ENCODE measurements at places on chromosomes 6 and 20.

- no peak for DNase-seq
Measured at GRCh38 chr6:137762168-137763090, 104.6 kb upstream of the TNFAIP3 start.

- DNase-seq: no peak
Measured at GRCh38 chr6:108107102-108107501, 32.6 kb upstream of the OSTM1 start.

DNA sequence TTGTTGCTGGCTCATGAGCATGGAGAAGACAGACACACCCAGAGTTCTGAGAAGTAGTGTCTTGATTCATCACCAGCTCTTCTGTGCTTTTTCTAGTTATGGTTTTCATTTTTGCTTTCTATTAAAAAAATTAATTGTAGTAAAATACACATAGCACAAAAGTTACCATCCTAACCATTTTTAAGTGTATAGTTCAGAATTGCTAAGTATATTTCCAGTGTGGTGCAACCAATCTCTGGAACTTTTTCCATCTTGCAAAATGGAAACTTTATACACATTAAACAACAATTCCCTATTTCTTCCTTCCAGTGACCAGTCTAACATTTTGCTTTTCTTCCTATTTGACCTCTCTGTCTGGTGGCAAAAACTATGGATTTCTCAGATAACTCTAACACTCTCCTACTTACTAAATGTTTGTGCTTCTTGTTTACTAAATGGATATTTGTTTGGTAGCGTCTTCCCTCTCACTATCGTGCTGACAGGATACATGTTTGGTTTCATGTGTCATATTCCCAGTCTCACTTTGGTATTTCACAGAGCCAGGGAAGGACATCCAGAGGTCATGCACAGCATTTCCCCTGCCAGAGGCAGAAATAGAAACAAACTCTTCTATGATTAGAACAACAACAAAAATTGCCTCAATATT, 40.6 kb downstream of the TXLNB start:
- no peak for DNase-seq

DNA sequence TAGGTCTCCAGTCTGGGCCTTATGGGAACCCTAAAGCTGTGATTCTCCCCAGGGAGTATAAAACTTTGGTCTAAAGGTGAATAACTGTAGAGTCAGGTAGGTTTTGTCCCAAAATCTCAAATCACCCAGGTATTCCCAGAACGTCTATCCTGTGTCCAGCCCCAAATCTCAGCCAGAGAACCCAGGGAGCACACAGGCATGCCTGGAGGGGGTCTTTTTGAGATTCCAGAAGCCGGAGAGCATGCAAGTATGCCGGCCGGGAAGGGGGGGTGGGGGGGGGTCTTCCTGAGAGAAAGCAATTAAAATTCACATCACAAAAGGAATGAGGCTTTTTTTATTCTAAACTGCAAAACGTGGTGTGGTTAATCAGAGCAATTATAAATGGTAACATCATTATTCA, 210.0 kb downstream of the PTPRT start:
- DNase-seq: no peak

- no peak for DNase-seq
Measured at GRCh38 chr6:37204014-37204751, 34.2 kb downstream of the PIM1 start.

DNA sequence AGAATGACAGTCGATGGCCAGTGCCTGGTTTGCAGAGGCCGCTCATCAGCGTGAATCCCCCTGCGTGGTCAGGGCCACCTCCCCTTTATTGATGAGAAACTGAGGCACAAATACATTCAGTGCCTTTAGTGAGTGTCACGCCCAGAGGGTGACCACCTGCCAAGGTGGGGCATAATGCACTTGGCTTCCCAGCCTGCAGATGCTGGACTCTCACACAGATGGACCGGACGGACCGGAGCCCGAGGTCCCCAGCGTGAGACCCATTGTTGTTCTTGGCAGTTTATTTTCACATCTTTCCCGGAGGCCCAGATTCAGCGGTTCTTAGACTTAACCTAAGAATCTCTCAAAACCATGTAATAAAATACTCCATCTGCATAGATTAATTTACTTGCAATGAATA, 74.4 kb downstream of the YTHDF1 start:
- DNase-seq: no peak

DNA sequence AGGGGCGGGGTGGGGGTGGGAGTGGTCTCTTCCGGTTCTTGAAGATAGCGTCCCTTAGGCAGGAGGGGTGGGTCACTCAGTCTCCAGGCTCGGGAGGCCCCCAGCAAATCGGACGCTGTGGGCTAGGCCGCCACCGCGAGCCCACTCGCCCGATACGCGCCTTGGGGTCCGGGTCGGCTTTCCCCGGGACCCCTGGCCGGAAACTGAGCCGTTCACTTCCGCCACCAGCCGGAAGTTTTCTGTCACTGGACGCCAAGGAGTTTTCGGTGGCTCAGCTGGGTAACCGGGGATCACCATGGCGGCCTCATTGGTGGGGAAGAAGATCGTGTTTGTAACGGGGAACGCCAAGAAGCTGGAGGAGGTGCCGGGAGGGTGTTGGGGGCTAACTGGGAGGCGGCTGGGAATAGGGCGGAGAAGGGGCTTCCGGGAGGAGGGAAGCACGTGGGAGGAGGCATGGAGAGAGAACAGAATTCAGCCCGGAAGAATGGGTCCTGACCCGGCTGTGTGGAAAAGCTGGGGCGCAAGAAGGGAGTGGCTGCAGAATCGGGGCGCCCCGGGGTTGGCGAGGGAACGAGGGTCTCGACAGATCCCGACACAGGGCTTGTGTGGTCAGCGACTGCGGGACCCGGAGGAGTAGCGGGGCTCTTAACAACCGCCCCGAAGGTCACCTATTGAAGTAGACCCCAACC, at the start of gene ITPA:
TSS of gene ITPA (plus strand) at position 242 of the 689 bp plus-strand sequence. CDS start at position 296, 54 bp downstream.
- peak; percentile 7 for DNase-seq

DNA sequence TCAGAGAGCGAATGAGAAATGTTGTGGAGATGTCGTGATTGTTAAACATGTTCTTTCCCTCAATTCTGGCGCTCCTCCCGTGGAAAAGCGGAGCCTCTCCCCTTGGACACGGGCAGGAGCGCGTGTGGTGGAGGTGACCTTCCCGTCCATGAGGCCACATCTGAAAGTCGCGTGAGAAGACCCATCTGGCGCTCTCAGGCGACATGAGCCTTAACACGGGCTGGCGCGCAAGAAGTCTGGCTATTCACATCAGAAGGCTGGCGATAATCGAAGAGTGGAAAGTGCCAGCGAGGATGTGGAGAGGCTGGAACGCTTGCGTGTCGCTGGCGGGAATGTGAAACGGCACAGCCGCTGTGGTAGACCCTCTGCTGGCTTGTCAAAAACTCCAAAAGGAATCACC, 341.3 kb downstream of the ZFAND3 start:
- no peak for DNase-seq

GRCh38 chr6:32989368-32989767, 20.0 kb downstream of the HLA-DOA start:
- DNase-seq: no peak

GRCh38 chr6:121436960-121437850, 1.8 kb downstream of the GJA1 start:
- no peak for DNase-seq

GRCh38 chr6:52123251-52123650, 35.8 kb upstream of the PKHD1 start:
- no peak for DNase-seq

DNA sequence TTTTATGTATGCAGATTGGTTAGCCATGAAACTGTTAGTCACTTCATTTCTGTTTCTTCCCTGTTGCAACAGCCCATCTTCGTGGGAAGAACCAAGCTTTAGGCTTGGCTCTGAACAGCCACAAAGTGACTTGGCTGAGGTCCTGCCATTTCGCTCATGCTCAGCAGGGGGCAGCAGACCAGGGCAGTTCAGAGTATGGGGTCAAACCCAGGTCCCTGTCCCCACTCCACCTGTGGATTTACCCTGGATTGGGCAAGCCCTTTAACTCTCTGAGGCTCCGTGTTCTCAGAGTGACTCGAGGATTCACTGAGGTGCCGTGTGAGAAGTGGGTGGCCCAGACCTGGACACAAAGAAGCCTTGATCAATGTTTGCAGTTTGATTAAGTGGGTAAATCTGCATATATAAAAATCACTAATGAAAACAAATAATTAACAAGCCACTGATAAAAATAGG, 19.8 kb upstream of the MAP1LC3A start:
- peak; percentile 51 for DNase-seq

- DNase-seq: no peak
Measured at GRCh38 chr20:46433051-46433450, 26.6 kb upstream of the ELMO2 start.

GRCh38 chr6:155964544-155964943, 508.9 kb upstream of the NOX3 start:
- no peak for DNase-seq

DNA sequence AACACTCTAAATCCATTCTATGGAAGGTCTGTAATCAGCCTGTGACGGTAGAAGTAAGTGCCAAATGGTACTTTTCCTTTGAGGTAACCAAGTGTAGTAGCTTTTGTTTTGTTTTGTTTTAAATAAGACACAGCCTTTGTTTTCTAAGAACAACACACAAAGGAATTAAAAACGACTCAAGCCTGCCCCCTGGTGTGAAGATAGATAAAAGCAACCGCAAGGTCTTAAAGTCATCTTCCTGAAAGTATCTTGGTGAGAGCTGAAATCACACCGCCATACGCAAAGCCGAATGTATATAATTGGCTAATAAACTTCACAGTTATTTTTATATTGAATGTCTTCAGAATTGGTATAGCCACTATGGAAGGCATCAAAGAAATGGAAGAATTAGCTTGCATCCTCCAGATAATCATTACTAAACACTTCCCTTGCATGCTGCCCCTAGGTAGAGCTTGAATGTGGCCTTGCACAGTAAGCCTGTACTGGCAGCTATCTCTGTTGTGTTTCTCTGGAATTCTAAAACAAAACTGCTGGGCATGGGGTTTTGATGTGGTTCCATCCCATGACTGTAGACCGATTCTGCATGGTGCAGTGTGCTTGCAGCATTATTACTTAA, 95.6 kb downstream of the LAMP5 start:
- peak; percentile 58 for DNase-seq

DNA sequence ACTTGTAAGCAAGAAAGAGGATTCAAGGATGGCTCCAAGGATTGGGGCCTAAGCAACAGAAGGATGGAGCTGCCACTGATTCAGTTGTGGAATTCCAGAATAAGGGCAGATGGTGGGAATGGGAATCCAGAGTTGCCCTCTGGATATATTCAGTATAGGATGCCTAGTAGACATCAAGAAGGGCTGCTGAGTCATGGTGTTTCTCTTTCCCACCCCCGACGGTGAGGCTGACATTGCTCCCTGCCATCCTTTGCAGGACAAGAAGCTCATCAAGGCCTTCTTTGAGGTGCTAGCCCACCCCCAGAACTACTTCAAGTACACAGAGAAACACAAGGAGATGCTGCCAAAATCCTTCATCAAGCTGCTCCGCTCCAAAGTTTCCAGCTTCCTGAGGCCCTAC, 11.2 kb upstream of the ZNF76 start:
- no peak for DNase-seq

- no peak for DNase-seq
Measured at GRCh38 chr20:39146394-39146793, 184.2 kb downstream of the DHX35 start.

- no peak for DNase-seq
Measured at GRCh38 chr6:15499591-15499990, 163.2 kb downstream of the DTNBP1 start.

DNA sequence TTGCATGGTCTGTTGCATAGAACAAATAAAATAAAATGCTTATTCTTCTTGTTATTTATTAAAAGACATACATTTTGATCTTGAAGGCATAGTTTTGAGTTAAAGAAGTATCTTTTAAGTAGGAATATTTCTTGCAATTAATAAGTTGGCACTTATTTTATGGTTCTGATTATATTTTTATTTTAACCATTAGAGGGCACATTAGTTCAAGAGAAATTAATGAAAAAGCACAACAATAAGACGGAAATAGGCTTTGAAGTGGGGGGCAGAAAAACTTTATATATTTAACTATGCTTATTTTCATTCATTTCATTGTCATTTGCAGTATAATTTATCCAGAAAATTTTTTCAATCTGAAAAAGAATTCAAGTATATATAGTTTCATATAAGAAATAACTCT, 44.2 kb upstream of the MAP3K7 start:
- DNase-seq: no peak

- no peak for DNase-seq
Measured at GRCh38 chr6:20900389-20901160, 366.3 kb downstream of the CDKAL1 start.

GRCh38 chr20:62030834-62031434, 34.7 kb downstream of the TAF4 start:
- no peak for DNase-seq

DNA sequence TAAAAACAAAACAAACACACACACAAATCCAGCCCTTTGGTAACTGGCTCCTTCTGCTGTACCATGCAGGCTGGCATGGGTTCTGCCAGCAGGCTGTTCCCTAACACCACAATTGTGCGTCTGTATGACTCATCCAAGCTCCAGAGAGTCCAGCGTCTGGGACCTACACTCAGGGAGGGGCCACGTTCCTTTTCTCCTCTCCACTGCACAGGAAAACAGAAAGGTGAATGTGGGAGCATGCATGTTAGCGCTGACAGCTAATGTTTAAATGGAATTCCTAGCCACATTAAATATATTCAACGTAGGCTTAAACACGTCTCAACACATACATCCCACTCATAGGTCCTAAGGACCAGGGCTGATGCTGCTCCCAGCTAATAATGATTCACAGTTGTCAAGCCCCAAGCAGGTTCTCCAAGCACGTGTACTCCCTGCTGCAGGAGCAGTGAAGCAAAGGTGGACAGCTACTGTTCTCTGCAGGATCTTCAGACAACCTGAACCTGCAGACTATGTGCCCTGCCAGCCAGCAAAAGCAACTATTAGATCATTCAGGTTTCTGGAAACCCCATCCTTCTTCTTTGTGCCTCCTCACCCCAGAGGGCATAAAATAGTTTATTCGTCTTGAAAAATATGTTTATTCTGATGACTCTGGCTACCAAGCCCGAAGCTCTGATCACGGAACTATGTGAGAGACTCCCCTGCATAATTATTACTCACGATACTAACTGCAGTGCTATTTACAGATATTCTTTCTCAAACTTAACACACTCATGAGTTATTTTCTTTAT, 20.9 kb downstream of the MAP1LC3A start:
- DNase-seq: no peak

DNA sequence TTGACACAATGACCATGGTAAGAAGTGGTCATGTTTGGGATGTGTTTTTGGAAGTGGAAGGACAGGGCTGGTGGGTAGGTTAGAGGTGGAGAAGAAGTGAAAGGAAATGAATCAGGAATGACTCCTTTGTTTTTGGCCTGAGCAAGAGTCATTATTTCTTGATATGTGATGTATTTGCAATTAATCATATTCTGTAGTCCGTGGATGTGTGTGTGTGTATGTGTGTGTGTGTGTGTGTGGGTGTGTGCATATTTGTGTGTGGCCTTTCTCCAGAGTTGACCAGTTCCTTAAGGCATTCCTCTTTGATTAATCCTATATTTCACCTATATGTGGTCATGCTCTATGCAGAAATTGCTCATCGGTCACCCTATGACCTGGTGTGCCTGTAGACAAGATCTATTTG, 130.7 kb downstream of the UTRN start:
- DNase-seq: no peak

- no peak for DNase-seq
Measured at GRCh38 chr6:56407883-56408410, 160.6 kb upstream of the COL21A1 start.
